ENCODE measurements at places on chromosomes 3 and 15. TPM values are rescaled to one million over a fixed set of nuclear protein-coding genes. Genes with fewer than 3 reads are reported as not detected.

DNA sequence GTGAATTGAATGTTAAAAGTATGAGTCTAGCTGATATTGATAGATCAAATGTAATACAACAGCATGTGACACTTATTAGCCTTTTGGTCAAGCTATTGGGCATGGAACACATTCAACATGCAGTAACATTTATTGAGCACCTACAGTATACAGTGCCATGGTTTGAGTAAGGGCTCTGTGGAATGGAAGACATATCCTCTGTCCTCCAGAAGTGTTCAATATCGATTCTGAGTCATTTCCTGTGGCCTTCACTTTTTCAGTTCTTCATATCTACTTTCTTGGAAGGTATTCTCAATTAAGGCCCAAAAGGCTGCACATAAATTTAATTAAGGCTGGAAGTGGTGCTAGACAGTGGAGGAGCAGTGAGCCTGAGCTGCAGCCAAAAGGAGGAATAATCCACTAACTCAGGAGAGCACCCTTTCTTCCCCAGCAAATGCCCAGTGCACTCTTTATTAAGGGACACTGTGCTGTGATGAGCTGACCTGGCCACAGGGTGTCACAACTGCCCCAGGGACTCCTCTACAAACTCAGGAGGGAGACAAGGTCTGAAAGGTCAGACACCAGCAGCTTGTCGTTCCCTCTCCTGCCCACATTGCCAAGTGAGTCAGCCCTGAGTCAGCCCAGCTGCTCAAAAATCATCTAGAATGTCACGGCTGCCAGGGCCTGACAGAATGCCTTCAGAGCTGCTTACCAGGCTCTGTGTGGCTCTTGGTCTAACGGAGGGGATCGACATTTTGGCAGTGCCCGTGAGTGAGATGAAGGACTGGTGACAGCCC lies 544.8 kb downstream of the AGBL1 start:
- peak; percentile 88 for DNase-seq

DNA sequence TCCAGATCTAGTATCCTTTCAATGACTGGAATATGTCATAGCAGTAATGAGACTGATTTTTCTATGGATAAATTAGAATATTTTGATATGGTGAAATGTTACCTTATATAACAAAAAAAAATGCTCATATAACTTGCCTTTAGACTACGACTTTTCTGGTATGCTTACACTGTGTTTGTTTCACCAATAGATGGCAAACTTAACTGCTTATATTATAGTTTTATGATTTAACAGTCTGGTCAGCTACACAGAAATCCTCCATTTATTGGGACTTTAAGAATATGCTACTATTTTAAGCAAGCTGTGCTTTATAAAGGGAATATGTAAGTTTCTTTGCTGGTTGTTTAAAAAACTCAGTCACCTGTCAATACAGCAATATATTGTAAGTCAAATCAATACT lies 205.6 kb downstream of the VGLL3 start:
- DNase-seq = peak; percentile 41

Gene SMCO1
- 2.0 TPM for polyA plus RNA-seq

Gene STRIT1
- 31.2 TPM for polyA plus RNA-seq

GRCh38 chr3:127986803-127987202 lies 65.4 kb upstream of the SEC61A1 start:
- no peak for DNase-seq

DNA sequence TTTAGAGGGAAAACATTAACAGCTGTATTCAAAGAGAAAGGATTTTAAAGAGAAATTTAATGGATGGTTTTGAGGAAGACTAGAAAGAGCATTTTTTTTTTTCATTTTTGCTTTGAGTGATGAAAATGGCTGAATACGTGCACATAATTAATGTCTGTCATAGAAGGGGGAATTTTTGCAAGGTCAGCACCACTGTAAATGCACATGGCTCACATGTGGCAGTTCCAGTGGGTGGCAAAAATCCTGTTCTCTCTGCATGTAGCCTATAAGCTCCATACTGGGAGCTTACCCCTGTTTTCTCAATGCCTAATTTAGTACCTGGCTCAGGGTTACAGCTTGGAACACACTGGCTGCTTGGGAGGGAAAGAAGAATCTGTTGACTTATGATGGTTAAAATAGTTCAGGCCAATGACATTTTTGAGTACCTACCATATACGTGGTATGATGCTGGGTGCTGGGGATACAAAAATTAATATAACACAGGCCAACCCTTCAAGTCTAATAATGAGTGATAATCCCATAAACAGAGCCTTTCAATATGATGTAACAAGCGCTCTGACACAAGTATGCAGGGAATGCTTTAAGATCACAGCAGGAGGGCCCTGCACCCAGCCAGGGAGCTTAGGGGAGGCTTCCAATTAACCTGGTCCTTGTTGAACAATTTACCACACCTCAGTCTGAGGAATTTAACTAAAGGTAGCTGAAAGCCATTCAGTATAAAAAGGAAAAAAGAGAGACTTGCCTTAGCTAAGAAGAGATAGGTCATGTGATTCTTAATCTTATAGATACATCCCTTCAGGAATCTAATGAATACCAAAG lies 33.0 kb downstream of the HSPBAP1 start:
- DNase-seq = no peak

- no peak for DNase-seq
These were observed 53.0 kb upstream of the CADPS start for GRCh38 chr3:62928256-62928655.

Gene SNTN
- not detected for polyA plus RNA-seq

GRCh38 chr15:63677778-63678177 lies 80.6 kb downstream of the FBXL22 start:
- DNase-seq = no peak

GRCh38 chr3:167773584-167773983 lies 38.1 kb downstream of the SERPINI1 start:
- DNase-seq = no peak

DNA sequence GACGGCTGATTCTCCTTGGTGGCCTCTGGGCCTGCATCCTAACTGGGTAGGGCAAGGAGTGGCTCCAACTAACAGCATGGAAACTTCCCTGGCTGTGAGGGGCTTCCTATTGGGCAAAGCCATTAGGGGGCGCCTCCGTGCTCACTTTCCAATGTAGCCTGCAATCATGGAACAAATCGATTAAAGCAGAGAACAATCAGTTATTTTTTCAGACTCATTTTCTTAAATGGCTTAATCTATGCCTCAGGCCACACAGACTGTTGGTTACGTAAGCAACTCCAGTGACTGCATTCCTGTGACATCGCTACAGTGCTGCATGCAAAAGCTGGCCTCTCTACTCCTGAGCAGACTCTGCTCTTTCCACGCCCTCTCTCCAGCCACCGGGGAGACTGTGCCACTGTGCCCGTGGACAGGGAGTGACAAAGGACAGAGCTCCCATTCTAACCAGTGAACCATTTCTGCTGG lies 278.9 kb downstream of the KLF13 start:
- DNase-seq = no peak

GRCh38 chr3:4983739-4984510 lies 4.7 kb downstream of the BHLHE40 start:
- peak; percentile 49 for DNase-seq

- no peak for DNase-seq
These were observed 1.2 kb upstream of the CLSTN2 start for GRCh38 chr3:139933766-139934165.

- no peak for DNase-seq
These were observed 10.3 kb downstream of the CACNA2D3 start for GRCh38 chr3:54132685-54133084.

DNA sequence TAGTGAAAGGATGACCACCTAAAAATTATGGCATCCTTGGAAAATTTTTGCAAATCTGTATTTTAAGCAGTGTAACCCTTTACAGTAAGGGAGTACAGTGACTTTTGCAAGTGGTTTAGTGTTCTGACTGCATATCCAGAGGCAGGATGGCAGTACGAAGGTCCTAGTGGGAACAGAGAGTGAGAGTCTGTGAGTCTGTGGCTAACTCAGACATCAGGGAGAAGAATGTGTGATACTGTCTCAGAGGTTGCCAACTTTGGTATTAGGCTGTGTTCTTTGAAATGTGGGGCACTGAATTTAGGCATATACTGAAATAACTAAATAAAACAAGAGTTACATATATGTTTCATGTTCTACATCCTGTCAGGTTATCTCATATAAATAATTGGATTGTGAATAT lies 25.7 kb downstream of the PRKCI start:
- no peak for DNase-seq

GRCh38 chr15:28023933-28024888 lies 74.9 kb downstream of the OCA2 start:
- DNase-seq = no peak

DNA sequence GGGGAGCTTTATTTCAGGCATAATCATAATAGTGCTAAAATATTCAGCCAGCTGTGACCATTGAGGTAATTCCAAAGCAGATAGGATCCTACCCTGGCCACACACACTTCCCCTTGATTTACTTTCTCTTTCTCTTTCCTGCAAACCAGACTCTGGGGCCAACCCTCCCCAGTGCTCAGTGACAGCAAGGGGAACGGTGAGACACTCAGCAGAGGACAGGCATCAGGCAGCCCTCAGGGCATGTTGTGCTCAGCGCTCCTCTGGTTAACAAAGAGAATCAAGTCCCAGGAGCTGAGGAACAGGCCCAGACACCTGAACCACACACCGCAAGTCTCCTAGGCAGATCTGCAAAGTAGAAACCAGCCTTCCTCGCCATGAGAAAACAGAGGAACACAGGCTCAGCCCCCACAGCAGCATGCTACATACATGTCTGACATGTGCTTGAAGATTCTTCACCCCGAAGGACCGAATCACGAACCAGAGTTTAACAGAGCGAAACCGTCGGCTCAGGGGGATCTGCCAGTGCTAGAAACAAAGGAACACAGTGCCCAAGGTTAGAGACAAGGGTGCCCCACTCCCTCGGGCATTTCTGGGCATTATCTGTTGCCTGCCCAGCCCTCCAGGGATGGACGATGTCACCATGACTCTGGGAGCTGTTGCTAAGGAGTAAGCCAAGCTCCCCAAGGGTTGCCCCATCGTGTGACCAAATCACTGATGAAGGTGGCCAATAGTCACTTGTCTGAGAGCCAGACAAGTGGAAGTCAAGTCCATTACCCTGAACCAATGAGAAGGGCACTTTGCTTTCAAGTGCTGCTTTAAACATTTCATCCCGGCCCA lies 17.5 kb downstream of the HDC start:
- peak; percentile 7 for DNase-seq

Gene TP63
- 32.4 TPM for polyA plus RNA-seq

DNA sequence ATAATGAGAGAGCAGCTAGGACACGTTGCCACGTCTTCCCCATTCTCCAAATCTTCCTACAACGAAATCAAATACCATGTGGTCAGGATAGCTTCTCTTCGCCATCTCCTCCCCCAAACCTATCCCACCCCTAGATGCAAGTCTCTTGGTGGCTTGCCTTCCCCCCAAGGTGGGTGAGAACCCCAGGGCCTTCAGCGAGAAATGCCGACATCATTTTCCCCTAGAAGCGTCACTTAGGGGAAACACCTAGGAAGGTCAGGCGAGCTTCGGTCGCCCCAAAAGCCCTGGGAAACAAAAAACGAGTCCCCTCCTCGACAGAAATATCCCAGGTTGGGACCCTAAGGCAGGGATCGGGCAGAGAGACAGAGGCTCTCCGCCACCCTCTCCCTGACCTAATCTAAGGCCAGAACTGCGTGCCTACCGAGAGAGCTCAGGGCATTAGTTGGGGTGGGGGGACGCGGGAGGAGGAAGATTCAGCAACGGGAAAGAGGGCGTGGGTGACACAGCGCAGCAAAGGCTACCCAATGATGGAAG lies 502 bp downstream of the DPH3 start:
- no peak for DNase-seq

DNA sequence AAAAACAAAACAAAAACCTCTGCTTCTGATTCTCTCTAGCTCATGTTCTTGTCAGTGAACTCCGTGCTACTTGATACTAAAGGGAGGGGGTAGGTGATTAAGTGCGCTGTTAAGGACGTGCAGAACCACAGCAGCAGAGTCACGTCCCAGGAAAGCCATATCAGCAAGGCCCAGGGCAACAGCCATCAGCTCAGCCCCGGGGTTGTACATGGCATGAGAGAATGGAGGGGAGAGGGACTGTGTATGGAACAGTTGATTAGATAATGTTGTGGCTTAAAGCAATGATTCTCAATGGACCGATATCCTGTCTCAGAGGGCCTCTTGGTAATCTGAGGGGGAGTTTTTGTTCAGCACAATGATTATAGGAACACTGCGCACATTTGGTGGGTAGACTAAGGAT lies 27.6 kb downstream of the C2CD4A start:
- DNase-seq = no peak

Gene PLAAT1
- polyA plus RNA-seq = 21.9 TPM

DNA sequence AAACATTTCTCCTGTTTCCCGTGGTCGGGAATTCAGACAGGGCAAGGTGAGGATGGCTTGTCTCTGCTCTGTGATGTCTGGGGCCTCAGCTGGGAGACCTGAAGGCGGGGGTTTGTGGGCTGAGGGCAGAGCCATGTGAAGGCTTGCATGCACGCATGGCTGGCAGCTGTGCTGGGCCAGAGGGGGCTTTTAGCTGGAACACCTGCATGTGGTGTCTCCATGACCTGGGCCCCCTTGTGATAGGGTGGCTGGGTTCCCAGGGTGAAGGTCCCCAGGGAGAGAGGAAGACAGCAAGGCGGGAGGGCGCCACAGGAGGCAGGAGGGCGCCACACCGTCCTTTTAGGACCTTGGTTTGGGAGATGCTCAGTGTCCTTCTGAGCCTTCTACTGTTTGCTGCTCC lies 101.6 kb upstream of the PRR23E start:
- no peak for DNase-seq

Gene LRRC2
- 2.7 TPM for polyA plus RNA-seq

GRCh38 chr3:139006051-139006716 lies at the start of gene PRR23A:
PRR23A (minus strand) TSS chr3:139006268; CDS start chr3:139006268, 0 bp downstream.
- no peak for DNase-seq

GRCh38 chr3:100001526-100002270 lies 112.6 kb downstream of the FILIP1L start:
- DNase-seq = no peak

Gene ST3GAL6
- polyA plus RNA-seq = 5.3 TPM
